HFF-Myc (cell line): ENCODE measurements at places on chromosomes 3 and 15.

DNA sequence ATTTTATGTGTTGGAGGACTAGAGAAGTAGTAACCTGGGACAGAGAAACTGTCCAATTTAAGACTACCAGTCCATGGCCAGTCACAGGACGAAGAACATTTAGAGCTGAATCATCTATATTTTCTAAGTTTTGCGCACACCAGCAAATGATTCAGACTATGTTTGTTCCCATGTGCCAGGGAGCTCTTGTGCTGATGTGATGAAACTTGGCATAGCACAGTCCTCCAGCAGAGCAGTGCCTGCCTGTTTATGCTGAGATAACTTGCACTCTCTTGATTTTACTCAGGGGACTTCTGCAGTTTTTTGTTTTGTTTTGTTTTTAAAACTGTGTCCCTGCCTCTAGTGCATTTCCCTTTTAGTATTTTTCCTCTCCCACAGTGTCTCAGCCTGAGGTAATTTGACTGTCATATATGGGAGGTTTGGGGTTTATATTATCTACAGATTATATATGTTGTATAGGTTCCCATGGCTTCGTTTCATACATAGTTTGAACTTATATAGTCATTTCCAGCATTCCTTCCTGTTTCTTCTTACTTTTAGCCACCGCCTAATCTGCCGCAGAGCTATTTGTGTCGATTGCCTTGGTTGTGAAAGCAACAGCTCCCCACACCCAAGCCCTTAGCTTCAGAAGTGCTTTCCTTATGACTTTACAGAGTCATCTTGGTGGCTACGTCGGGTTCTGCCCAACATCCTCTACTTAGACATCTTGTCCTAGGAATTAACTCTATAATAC is 45.5 kb downstream of the PPM1L start:
- DNase-seq: no peak

GRCh38 chr3:105915524-105915923 is 46.7 kb upstream of the CBLB start:
- DNase-seq: no peak

GRCh38 chr3:45826321-45826720 is 15.6 kb downstream of the LZTFL1 start:
- no peak for DNase-seq

GRCh38 chr15:37397266-37398022 is 297.1 kb upstream of the MEIS2 start:
- DNase-seq: no peak

DNA sequence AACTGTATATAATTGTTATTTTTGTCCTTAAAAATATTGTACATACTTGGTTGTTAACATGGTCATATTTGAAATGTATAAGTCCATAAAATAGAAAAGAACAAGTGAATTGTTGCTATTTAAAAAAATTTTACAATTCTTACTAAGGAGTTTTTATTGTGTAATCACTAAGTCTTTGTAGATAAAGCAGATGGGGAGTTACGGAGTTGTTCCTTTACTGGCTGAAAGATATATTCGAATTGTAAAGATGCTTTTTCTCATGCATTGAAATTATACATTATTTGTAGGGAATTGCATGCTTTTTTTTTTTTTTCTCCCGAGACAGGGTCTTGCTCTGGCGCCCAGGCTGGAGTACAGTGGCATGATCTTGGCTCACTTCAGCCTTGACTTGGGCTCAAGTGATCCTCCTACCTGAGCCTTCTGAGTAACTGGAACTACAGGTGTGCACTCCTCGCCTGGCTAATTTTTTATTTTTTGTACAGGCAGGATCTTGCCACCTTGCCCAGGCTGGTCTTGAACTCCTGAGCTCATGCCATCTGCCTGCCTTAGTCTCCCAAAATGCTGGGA is 10.7 kb downstream of the NFKBIZ start:
- DNase-seq: no peak

DNA sequence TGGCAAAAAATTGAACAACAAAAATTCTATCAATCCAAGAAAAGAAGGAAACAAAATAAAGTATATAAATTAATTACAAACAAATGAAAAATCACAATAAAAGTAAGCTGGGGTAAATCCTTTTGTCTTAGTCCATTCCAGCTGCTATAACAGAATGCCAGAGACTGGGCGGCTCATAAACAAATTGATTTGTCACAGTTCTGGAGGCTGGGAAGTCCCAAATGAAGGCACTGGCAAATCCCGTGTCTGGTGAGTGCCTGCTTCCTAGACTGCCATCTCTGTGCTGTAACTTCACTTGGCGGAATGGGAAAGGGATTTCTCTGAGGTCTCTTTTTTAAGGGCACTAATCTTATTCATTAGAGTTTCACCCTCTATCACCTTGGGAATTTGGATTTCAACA is 53.6 kb upstream of the RPL35A start:
- no peak for DNase-seq
